ENCODE measurements at places on chromosomes 7 and 10. TPM values are rescaled to one million over a fixed set of nuclear protein-coding genes. Genes with fewer than 3 reads are reported as not detected.

ZMIZ2 gene
- 8.1 TPM for total RNA-seq

STK32C gene
- total RNA-seq: 10.5 TPM

SLC26A5 gene
- not detected for total RNA-seq

SMO gene
- 8.7 TPM for total RNA-seq

SCIN gene
- not detected for total RNA-seq

ATP6V1F gene
- 107 TPM for total RNA-seq

PPP1R9A gene
- 0.60 TPM for total RNA-seq

NXPH1 gene
- not detected for total RNA-seq

HMX3 gene
- 0.16 TPM for total RNA-seq

ITIH5 gene
- 0.17 TPM for total RNA-seq

CLDN12 gene
- total RNA-seq: 27.9 TPM

TMEM225B gene
- total RNA-seq: 1.3 TPM

FGFR2 gene
- total RNA-seq: under 0.01 TPM

SPDYE9 gene
- not detected for total RNA-seq

FKBP9 gene
- 428 TPM for total RNA-seq

CLRN3 gene
- not detected for total RNA-seq
